ENCODE measurements at places on chromosomes 3 and 15.

- peak; percentile 24 for DNase-seq
These were observed 10.1 kb downstream of the ARL14 start for GRCh38 chr3:160686955-160687535.

DNA sequence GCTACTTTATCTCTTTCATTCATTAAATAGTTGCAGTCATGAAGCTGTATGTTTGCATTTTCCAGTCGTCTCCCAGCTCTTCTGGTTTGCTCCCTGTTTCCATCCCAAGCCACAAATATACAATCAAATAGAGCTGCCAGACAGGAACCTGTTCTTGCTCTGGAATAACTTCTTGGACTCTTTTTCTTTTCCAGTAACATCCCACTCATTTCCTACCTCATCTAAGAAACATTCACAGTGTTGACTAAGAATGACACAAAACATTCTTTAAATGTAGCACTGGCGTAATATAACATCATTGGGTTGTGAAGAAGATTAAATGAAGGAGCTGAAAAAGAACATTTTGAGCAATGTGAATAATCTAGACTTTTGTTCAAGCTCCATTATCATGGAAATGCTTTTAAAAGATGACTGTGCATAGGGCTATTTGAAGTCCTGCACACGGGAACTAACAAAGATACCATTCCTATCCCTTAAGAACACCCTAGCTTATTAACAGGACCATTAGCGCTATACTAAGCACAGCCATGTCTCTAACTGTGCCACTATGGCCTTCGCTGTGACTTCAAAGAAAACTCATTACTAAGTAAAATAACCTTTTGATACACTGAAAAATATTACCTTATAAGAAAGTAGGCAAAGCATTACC, 574.0 kb downstream of the NAALADL2 start:
- peak; percentile 93 for DNase-seq

GRCh38 chr3:24290596-24290995, 204.1 kb downstream of the THRB start:
- DNase-seq: no peak

- DNase-seq: peak; percentile 17
These were observed 61.8 kb downstream of the SLC9A9 start for GRCh38 chr3:143786219-143787191.

- DNase-seq: peak; percentile 11
These were observed 88.7 kb downstream of the GABRG3 start for GRCh38 chr15:27059610-27060202.

DNA sequence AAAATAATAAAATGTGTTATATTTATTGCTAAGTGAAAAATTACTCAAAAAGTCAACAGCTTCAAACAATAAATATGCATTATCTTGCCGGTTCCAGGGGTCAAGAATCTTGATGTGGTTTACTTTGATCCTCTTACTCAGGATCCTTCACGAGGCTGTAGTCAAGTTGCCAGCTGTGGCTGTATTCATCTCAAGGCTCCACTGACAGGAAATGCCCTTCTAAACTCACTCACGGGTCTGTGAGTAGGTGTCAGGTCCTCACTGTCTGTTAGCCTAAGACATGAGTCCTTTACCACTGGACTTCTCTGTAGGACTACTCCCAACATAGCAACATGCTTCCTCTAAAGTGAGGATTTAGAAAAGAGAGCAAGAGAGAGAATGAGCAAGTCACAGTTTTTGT, 983.0 kb downstream of the SI start:
- DNase-seq: no peak

DNA sequence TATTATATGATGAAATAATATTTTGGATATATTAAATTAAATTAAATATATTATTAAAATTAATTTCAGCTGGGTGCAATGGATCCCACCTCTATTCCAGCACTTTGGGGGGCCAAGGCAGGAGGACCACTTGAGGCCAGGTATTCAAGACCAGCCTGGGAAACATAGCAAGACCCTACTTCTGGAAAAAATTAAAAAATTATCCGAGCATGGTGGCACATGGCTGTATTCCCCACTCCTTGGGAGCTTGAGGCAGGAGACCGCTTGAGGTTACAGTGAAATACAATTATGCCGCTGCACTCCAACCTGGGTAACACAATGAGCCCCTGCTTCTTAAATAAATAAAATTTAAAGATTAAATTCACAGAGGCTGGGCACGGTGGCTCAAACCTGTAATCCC, 61.4 kb downstream of the SH3BP5 start:
- DNase-seq: no peak

- peak; percentile 10 for DNase-seq
These were observed 464.1 kb upstream of the CBLB start for GRCh38 chr3:106332884-106333283.

GRCh38 chr3:74613521-74614106, 845 bp downstream of the CNTN3 start:
- DNase-seq: peak; percentile 20

GRCh38 chr3:10173926-10174435, 9.3 kb downstream of the IRAK2 start:
- peak; percentile 100 for DNase-seq

GRCh38 chr15:81178365-81178764, 18.3 kb upstream of the IL16 start:
- DNase-seq: no peak

DNA sequence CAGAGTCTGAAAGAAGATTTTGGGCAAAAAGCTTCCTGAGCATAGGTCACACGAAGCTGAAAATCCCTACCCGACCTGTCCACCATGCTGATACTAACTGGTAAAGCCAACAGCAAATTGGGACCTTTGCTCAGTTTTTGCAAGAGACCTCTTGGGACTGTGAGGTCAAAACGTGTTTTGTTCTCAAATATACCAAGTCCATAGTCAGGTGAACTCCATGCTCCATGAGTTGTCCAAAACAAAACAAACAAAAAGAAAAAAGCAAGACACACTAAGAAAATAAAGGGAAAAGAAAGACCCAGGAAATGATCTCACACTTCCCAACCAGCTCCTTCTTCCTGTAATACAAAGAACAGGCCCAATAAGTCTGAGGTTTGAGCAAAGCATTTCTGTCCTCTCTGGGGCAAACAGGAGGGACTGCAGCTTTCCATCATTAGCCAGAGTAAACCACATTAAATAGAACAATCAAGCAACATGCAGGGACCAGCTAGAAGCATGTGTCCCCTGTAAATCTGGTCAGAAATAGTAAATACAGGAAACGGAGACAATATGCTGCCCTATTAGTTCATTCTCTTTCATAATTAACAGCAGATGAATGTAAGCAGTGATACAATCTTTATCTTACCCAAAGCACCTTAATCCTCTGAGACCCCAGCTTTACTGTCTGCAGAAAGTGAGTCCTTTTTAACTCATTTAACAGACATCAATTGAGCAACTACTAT, 125.0 kb upstream of the LIPC start:
- DNase-seq: no peak

- no peak for DNase-seq
These were observed 16.6 kb upstream of the OSBPL11 start for GRCh38 chr3:125611908-125612307.

GRCh38 chr3:194431554-194431953, 32.5 kb upstream of the GP5 start:
- no peak for DNase-seq

DNA sequence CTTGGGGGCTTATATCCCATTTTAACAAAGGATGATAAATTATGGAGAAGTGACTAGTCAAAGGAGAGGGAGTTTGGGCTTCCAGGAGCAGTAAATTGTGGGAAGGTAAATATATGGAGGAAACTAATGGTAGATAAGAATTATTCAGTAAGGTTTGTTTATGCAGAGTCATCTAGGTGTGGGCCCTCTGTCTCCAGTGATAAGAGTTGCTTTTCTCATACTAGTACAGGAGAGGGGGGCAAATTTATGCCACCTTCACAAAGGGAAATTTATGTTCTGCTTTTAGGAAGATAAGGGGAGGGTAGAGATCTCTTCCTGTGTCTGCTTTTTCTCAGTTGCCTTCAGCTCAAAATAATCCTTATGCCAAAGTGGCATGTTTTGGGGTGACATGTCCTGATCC, 383.7 kb upstream of the PPP2R3A start:
- no peak for DNase-seq

GRCh38 chr3:98274914-98275313, 7.4 kb upstream of the OR5H2 start:
- no peak for DNase-seq

GRCh38 chr15:31279221-31280045, 47.2 kb upstream of the KLF13 start:
- no peak for DNase-seq

GRCh38 chr3:24682141-24682547, 187.5 kb upstream of the THRB start:
- DNase-seq: no peak
